Activated CD4-positive, alpha-beta T cell treated with anti-CD3 and anti-CD28 coated beads for 24 hours (primary cell): ENCODE measurements at places on chromosomes 5 and 9.
A peak's percentile ranks its signal among the peaks of the same experiment; 100 is the strongest.

- DNase-seq, result no peak
Observed at GRCh38 chr9:123432331-123433236, 76.6 kb downstream of the CRB2 start.

- no peak for DNase-seq
Observed at GRCh38 chr9:72443855-72444254, 77.6 kb upstream of the TMC1 start.

DNA sequence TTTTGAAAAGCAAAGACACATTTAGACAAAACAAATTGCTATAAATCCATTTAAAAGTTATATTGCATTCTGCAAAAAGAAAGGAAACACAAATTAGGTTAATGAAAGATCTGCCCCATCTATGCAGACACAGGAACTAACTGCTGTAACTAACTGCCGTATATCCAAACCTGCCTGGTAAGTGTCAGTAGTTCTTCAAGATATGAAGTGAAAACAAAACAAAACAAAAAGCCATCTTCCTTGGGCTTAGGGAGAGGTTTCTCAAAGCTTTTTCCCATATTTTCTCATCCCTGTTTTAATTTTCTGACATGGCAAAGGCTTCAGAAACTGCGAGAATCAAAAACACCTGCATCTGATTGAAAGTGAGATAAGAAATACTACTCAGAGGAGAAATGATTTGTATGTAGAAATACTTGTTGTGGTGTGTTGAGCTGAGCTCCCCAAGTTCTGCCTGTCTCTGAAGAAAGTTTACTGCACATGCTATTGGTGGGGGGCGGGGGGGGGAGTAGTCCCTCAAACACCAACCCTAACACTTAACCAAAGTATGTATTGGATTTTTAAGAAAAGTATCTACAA is 750.5 kb downstream of the PTPRD start:
- no peak for DNase-seq

- DNase-seq, result no peak
Observed at GRCh38 chr9:97272072-97272471, 35.4 kb upstream of the CCDC180 start.

- no peak for DNase-seq
Observed at GRCh38 chr5:180975338-180975737, 13.3 kb upstream of the BTNL3 start.

DNA sequence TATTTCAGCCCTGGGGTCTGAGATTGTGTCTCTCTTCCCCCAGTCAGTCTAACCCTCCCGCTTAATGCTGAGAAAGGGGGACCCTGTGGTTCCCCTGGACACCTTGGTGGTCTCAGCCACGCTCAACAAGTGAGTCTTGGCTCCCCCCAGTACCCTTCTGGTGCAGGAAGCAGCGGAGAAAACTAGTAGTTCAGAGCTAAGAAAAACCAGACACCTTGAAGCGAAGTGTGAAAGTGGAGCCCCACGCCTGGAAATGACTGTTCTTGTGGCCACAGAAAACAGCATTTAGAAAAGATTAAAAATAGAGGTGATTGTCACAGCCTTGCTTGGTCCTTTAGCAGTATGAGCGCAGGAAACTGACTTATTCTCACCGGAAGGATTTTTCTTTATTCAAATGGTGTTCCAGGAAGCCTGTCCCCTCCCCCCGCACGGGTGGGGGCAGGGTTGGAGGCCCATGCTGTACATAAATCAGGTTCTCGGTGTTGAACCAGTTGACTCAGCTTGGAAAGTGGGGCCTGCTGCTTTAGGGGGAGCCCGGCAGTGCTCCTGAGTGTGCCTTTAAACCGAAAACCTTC is 8.1 kb downstream of the ARPC5L start:
- peak; percentile 85 for DNase-seq

- DNase-seq, result no peak
Observed at GRCh38 chr5:11525020-11525419, 379.2 kb downstream of the CTNND2 start.
